ENCODE measurements at places on chromosomes 5 and 9.

GRCh38 chr9:83649515-83649914 lies 26.6 kb downstream of the IDNK start:
- DNase-seq, result no peak

- no peak for DNase-seq
Observed at GRCh38 chr5:31614151-31615020, 24.5 kb upstream of the PDZD2 start.

DNA sequence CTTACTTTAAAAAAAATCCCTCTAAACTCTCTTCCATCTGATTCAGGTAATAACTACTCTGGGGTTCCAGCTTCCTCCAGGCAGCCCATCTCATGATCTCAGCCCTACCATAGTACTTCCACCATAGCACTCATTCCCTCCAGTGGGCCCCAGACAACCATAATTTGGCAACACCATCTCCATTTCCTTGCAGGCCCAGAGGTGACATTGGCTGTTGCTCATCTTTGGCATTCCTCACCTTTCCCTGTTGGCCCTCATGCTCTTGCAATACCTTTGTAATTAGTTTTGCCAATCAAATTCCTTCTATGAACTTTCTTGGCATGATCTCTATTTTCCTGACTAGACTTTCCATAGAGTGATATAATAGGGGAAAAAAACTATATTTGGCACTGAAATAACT lies 60.1 kb downstream of the TAF11L14 start:
- no peak for DNase-seq

- DNase-seq, result no peak
Observed at GRCh38 chr9:117714282-117714681, 10.1 kb downstream of the TLR4 start.
